ENCODE measurements at places on chromosomes 4 and X. TPM values are rescaled to one million over a fixed set of nuclear protein-coding genes. Genes with fewer than 3 reads are reported as not detected.

NUDT9 gene
- 17.5 TPM for total RNA-seq

FAT4 gene
- 7.5 TPM for total RNA-seq

ZFP42 gene
- 0.32 TPM for total RNA-seq

AFM gene
- not detected for total RNA-seq

COL4A6 gene
- total RNA-seq = 16.4 TPM

PDLIM3 gene
- total RNA-seq = 15.9 TPM

EMD gene
- 66.7 TPM for total RNA-seq

CPE gene
- 42.9 TPM for total RNA-seq

SSX4B gene
- not detected for total RNA-seq

LAS1L gene
- 21.7 TPM for total RNA-seq

WDR19 gene
- total RNA-seq = 9.3 TPM

RAB40A gene
- not detected for total RNA-seq

SPIN4 gene
- 4.4 TPM for total RNA-seq

MGST2 gene
- 26.8 TPM for total RNA-seq

Measured in epithelial cell of alveolus of lung (primary cell).